Activated naive CD4-positive, alpha-beta T cell (primary cell): ENCODE measurements at places on chromosomes 2 and 18.

GRCh38 chr2:178105566-178105965 is 6.7 kb upstream of the RBM45 start:
- no peak for DNase-seq

DNA sequence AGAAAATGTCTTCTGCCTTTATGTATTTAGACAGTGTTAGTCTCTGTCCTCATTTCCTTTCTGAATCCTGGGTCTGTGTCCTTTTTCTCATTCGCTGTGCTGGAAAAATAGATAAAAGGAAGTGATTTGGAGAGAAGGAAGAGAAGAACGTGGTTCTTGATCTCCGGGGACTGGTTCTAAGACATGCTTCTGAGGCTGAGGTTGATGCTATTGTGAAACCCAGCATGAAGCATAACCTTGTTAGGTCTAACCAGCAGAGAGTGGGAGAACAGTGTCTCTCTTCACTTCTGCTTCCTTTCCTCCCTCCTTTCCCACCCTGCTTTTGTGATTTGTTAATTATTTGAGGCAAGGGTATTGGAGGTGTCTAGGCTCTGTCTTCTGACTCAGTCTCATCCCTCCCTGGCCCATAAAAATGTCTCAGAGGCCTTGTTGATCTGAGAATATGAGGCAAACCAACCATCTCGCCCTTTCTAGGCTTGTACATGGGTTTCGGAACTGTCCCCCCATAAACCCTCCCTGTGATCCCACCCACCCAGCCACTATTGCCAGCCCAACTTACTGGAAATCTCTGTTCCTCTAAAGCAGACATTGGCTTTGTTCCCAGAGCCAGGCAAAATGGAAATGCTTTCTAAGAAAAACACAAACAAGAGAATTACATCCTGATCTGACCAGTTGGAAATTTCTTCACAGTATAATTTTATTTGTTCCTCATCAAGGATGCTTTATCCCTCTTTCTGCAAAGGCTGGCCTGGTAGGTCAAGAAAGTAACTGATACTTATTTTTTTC is 360.6 kb upstream of the TNP1 start:
- no peak for DNase-seq

DNA sequence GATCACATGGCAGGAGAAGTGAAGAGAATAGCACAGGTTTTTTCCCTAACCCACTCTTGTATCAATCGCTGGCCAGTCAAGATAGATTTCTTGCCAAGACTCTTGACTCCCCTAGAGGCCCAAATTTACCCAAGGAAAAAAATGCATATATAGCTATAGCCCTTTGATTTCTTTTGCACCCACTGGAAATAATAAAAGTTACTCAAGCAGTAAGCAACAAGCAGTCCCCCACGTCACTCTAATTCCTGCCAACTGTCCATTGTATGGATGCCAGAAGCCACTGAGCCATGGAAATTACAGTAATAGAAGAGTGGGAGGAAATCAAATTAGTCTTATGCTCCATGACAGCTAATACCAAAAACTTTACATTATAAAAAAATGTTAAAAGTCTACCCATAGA is 125.3 kb upstream of the SLC39A10 start:
- no peak for DNase-seq

DNA sequence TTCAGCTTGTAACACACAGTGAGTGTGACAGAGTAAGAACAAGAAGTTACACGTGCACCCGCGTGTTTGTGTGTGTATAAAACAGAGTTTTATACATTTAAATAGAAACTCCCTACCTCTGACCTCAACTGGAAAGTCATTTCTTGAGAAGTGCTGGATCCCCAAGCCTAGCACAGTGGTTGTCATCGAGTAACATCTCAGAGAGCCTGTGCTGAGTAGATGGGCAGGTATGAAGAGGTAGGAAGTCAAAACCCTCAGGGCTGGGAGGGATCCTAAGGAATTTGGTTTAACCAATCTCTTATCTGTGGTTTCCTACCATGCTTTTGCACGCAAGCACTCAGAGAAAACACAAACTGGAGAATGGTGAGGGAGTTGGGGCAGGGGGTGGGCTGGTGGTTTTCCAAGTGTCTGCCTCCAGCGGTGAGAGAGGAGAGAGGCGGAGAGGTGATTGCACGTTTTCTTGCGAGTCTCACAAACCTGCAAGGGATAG is 9.2 kb downstream of the ACOXL start:
- no peak for DNase-seq

DNA sequence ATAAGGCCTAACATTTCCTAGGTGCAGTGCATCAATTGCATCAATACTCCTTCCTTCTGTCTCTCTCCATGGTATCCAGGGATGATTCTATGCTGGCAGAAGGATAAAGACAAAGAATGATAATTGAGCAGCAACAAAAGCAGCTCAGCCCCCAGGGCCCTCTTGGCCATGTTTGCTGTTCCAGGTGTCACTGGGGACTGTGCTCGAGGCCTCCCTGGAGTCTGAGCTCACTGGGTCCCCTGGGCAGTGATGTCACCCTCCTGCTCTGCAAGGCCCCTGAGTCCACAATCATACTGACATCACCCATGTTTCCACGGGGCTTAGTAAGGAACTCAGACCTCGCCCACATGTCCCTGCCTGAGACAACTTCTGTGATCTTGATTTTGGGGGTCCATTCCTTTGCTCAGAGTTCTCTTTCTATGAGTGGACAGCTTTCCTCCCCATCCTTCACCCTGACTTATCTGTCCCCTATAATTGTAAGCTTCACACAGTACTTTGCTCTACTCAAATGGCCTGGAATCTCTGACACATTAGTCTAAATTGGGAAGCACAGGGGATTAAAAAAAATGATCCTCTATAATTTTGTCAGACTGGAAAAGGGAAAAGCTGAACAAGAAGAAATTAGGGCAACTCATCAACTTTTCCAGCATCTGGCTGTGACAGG is 15.8 kb upstream of the EXOC6B start:
- no peak for DNase-seq

GRCh38 chr2:191115391-191115790 is 35.4 kb downstream of the STAT4 start:
- no peak for DNase-seq

- DNase-seq, result no peak
Measured at GRCh38 chr2:201546576-201546975, 95.0 kb downstream of the STRADB start.

DNA sequence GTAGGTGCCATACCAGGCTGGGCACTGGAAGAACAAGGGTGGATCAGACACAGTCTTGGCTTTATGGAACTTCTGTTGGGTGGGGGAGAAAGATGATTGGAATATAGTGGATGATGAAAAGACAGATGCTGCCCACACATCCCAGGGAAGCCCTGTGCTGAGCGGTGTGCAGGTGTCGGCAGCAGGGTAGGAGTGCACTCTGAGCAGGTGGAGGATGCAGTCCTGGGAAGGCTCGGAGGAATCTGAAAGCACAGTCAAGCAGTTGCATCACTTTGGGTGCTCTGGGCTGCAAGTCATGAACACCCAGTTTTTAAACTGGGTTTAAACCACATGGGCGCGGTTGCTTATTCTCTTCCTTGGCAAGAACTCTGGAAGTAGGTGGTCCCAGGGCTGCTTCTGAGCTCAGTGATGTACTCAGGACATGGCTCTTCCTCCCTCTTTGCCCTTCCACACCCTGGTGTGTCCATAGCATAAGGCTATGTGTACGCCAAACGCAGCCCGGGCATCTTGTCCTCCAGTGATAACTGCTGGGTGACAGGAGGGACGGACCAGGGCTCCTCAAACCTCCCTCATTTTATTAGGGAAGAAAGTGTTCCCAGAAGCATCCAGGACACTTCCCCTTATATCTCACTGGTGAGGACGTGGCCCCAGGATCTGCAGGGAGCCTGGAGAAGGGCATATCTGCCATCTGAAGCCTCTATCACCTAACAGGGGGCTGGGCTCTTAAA is 84.0 kb downstream of the SH3RF3 start:
- DNase-seq, result no peak

GRCh38 chr18:12737243-12737902 is 34.5 kb downstream of the PSMG2 start:
- no peak for DNase-seq

DNA sequence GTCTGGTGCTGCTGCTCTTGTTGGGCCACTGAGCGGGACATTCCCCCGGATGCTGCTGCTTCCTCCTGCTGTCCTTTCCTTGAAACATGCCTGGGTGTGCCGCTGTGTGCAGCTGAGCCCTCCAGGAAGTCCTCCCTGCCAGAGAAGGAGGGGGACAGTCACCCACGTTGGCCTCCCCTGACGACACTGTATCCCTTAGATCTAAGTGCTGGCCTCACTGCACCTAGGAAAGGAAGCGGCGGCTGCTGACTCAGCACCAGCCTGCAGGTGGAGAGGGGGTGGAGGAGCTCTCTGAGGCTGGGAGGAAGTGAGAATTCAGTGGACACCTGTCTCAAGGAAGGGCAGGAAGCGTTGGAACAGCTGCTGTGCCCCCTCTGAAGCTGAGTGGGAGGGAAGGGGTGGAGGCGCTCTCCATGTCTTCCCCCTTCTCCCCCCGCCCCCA is 239.8 kb downstream of the HAUS1 start:
- DNase-seq, result peak; percentile 4

DNA sequence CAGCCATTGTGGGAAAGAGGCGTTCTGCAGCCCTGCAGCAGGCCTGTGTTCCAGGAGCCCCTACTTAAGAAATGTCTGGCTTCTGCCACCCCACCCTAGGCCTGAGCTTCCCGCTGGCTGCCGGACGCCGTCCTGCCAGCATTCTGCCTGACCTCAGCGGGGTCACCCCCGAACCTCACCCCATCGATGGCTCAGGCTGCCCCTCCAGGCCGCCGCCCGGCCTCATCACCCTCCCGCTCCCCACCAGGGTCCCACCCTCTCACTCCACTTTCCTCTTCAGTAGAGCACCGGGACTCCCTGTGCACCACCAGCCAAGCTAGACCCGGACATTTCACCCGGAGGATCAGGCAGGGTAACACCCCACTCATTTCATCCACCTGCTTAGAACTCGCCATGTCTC is 73.6 kb upstream of the SALL3 start:
- DNase-seq, result no peak

GRCh38 chr2:241103176-241103595 is 1.1 kb upstream of the MTERF4 start:
- no peak for DNase-seq

GRCh38 chr2:149421791-149422190 is 91.4 kb downstream of the LYPD6 start:
- DNase-seq, result no peak

DNA sequence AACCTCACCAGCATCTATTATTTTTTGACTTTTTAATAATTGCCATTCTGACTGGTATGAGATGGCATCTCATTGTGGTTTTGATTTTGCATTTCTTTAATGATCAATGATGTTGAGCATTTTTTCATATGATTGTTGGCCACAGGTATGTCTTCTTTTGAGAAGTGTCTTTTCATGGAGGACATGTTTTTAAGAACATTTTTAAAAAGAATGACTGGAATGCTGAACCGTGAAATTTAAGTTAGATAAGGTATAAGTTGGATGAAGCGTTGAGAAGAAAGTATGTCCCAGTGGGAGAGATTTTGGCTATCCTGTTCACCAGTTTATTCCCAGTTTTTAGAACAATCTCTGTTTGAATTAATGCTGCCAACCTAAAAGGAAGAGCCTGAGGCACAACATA is 365.9 kb downstream of the CELF4 start:
- DNase-seq, result no peak

DNA sequence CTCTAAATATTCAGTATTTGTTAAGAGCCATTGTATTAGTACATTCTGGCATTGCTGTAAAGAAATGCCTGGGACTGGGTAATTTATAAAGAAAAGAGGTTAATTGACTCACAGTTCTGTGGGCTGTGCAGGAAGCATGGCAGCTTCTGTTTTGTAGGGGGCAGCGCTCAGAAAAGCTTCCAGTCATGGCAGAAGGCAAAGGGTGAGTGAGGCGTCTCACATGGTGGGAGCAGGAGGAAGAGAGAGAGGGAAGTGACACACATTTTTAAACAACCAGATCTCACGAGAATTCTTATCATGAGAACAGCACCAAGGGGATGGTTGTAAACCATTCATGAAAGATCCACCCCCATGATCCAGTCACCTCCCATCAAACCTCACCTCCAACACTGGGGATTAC is 13.8 kb upstream of the CCDC102B start:
- DNase-seq, result no peak

DNA sequence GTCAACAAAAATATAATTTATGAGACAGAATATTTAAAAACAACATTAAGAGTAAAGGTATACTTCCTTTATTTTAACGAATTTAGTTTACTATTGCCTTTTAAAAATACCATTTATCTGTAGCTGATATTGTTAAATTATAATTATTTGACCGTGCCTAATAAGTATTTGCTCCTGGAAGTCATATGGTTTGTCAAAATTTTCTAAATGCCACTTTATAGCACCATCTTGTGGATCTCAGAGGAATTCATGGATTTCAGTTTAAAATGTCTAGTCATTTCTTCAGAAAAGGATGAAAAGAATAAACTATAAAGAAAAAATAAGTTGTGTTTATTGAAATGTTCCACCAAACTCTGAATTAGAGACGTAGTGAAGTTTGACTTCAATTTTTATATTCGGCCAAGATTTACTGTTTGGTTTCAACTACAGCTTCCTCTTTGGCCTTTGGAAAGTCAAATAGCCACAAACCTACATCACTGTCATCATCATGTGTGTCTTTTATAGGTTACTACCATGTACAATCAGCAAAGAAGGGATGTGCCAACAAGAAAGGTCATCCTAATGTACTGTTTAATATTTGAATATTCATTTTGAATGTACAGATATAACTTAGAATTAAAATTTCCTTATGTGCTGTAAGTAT is 10.3 kb upstream of the FTCDNL1 start:
- no peak for DNase-seq

DNA sequence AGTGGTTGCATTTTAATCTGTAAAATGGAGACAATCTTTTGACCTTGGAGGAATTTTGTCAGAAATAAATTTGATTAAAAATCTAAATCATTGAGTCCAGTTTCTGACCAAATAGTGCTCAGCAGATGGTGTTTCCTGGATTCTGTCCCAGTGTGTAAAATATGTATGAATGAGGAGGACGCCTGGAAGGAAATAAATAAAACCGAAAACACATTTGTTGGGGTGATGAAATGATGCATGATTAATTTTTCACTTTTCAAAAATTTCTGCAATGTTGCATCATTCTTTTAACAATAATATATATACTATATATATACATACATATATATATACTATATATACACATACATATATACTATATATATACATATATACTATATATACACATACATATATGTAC is 261.1 kb upstream of the TRIB2 start:
- no peak for DNase-seq

DNA sequence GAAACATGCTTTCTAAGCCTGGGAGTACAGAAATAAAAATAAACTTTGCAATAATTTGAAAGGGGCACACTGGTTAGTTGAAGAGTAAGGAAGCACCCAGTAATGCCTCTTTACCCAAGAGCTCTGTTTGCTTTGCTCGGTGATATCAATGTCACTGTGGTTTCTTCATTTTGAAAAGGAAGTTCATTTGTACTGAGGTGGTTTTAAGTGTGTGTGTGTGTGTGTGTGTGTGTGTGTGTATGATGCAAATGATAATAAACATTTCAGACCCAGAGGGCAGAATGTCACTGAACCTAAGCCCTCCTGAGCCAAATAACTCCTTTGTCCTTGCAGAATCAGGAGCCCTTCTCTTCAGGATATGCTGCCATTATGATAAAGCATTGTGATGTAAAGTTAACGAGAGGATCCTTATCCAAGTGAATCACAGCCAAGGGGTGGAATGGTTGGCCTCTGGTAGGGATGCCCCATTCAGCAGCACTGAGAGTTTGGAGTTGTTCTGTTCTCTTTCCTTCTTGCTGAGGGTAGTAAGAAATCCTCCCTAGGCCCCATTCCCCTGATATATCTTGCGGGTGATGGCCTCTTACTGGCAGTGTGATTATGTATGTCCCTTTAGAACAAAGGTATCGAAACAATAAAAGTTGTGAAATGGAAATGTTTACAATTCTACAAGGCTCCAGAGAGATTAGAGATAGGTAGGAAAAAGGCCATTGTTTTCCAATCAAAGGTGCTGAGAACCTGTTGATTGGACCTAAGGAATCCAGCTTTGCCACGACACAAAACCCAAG is 7.6 kb downstream of the ITGA6 start:
- no peak for DNase-seq
